Brain (organoid and tissue), 16 donors: ENCODE measurements at places on chromosomes 6 and 20. TPM values are rescaled to one million over a fixed set of nuclear protein-coding genes. Genes with fewer than 3 reads are reported as not detected.

GRCh38 chr6:109139109-109139508, 43.8 kb downstream of the CEP57L1 start:
- DNase-seq = no peak

DNA sequence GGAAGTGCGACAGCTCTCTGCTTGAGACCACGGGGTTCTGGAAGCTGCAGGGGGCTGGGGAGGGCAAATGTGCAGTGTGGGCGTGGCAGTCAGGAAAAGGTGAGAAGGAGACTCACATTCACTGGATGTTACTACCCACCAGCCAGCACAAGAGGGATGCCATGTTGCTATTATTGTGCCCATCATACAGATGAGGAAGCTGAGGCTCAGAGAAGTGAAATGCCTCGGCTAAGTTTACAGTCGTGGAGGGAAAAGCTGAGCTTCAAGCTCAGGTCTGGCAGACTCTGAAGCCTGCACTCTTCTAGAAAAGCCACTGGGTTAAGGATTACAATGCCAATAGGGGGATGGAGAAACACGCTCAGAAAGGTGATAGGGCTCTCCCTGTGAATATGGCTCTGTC, 34.4 kb downstream of the HNF4A start:
- DNase-seq = no peak

DNA sequence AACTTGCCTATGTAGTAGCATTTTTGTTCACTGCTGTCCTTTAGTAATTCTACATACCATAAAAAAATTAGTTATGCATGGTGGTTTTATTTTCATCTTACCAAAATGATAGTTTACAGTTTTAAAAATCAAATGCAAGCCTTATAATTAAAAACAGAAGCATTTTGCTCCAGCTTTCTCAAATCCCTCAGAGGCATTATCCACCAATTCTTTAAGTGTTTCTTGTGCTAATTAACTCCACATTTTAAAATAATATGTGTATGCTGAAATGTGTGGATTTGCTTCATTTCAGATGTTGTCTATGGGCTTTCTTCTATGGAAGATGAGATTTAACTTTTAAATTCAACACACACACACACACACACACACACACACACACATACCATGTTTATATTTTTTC, 49.3 kb downstream of the PCSK2 start:
- no peak for DNase-seq

NKAPL gene
- polyA plus RNA-seq = 1.1 TPM
